Fibroblast of the aortic adventitia (primary cell): ENCODE measurements at places on chromosomes 6 and 20.

GRCh38 chr20:38277691-38278090, 17.2 kb upstream of the KIAA1755 start:
- no peak for DNase-seq

GRCh38 chr6:91965872-91966271, 1379.0 kb upstream of the MAP3K7 start:
- DNase-seq, result no peak

- no peak for DNase-seq
These were observed 57.6 kb downstream of the NRSN1 start for GRCh38 chr6:24183584-24183983.

DNA sequence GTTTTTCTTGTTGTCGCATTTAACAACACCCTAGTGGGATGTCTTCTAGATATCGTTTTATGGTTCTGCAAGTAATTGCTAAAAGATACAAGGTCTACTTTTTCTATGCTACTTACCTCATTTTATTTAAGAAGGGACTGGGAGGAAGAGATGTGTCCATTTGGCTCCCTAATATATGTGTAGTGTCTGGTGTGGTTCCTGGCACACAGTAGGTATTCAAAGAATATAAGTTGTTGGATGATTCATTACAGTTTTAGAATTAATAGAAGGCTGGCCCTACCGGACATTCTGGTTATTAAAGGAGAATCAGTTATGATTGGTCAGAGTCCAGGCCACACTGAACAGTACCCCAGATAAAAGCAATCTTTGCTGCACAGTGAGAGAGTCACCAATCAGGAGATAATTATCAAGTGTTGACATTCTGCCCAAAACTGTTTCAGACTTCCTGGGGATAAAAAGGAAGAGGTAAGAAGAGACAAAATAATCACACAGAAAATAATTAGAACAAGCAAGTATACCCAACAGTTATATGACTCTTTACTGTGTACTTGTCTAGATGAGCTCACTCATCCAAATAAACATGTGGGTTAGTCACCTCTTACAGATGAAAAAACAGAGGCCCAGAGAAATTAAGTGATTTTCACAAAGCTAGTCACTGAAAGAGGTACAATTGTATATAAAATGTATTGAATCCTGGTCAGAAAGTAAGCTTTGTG, 7.0 kb downstream of the TMEM244 start:
- peak; percentile 33 for DNase-seq

GRCh38 chr20:37529214-37529967, 1.7 kb upstream of the BLCAP start:
- DNase-seq, result no peak

DNA sequence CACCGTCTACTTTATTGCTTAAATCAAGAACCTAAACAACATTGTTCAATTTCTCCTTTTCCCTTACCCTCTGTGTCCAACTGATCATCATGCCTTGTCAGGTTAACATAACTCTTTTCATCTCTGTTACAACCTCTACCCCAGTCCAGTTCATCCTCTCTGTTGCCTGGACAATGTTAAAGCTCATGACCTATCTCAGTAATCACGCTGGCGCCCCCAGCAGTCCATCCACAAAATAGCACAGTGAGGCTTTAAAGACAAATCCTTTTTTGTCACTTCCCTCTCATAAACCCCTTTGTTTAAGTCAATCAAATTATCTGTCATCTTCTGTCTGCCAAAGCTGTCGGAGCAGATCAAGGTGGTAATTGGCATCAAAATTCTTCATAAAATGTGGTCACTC, 140.1 kb downstream of the QKI start:
- DNase-seq, result peak; percentile 53

- peak; percentile 24 for DNase-seq
These were observed 493.9 kb upstream of the MARCKS start for GRCh38 chr6:113363048-113363798.

- DNase-seq, result peak; percentile 37
These were observed 78.8 kb upstream of the DEFB112 start for GRCh38 chr6:50128420-50129005.

DNA sequence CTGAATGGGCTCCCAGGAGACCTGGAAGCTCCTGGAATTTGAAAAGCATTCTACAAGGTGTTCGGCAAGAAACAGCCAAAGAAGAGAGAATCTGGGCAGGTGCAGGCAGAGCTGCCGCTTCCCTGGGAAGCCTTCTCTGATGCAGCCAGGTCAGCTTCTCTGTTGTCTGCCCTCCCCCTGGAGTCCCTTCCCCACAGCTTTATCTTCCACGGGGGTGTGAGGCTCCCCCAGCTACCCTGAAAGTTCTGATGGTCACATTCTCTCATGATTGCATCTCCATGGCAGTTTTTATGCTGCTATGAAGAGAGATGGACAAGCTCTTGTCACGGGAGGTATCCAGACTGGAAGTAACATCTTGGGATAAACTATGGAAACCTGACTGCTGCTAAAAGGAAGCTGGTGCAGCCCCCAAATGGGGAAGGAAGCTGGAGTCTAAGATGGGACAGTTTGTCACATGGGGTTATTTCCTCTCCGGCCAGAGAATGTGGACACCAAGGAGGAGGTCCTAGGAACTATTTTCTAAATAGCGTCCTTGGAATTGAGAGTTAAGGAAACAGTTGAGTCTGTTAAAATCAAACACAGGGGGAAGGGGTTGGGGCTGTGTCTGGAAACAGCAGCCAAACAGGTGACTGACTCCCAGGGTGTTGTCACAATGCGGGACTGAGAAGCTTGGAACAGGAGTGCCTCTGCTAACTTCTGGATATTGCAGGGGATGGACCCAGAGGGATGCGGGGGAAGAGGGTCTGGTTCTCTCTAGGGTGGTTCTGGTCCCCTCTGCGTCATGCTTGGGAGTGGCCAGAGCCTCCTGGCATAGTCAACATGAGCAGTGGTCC, 91.1 kb downstream of the ASXL1 start:
- no peak for DNase-seq

DNA sequence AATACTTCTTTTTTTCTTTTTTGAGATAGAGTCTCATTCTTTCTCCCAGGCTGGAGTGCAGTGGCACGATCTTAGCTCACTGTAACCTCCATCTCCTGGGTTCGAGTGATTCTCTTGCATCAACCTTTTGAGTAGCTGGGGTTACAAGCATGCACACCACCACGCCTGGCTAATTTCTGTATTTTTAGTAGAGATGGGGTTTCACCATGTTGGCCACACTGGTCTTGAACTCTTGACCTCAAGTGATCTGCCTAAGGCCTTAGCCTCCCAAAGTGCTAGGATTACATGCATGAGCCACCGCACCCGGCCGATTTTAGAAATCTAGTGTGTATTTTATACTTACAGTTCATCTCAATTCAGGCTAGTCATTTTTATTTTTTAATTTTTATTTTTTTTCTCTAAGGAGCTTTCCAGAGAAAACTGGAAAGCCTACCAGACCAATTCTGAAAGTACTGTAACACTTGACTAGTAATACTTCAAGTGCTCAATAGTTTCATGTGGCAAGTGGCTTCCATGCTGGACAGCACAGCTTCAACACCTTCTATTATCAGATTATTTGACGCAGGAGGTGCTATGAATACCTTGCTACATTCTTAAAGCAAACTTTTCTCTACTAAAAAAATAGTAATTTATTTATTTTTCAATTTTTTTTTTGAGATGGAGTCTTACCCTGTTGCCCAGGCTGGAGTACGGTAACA, 25.0 kb downstream of the POLR1C start:
- DNase-seq, result no peak

GRCh38 chr6:98041056-98041455, 758.0 kb upstream of the MMS22L start:
- no peak for DNase-seq

GRCh38 chr6:85110943-85111342, 338.9 kb upstream of the NT5E start:
- DNase-seq, result no peak

- no peak for DNase-seq
These were observed 2.9 kb downstream of the CHRNA4 start for GRCh38 chr20:63357921-63358905.

DNA sequence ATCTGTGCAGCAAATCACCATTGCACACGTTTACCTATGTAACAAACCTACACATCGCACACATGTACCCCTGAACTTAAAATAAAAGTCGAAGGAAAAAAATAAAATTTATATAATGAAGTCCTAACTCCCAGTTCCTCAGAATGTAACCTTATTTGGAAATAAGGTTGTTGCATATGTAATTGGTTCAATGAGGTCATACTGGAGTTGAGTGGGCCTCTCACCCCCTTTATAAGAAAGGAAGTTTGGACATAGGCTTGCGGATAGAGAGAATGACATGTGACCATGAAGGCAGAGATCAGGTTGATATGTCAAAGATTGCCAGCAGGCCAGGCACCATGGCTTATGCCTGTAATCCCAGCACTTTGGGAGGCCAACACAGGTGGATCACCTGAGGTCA, 16.1 kb upstream of the ZBTB22 start:
- DNase-seq, result no peak

DNA sequence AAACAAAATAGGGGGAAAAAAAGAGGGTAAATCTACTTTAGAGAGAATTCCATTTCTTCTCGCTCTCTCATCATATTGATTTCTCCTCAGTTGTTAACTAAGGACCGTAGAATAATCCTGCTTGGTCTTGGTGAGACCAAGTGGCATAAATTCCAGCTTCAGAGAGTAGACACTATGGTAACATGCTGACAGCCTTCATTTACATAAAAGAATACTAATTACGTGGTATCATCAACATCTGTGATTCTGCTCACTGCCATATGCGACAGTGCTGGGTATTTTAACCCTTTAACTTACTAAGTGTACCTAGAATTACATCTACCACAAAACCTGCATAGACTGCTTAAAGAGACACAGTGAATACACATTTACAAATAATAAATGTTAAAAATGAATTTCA, 27.1 kb downstream of the TOMM6 start:
- no peak for DNase-seq

DNA sequence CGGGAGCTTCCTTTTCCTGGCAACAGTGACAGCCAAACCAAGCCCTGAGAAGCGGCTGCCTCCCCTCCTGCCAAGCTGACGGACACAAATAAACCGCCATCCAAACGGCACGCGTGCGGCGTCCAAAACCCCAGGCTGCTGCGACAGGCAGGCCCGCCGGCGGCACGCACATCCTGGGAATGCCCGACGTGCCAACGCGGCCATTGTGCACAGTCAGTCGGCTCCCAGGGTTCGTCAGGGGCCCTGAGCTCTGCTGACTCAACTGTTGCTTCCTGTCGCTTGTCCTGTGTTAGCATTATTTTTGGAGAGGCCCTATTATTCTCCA, 6.8 kb downstream of the JAG1 start:
- peak; percentile 54 for DNase-seq

DNA sequence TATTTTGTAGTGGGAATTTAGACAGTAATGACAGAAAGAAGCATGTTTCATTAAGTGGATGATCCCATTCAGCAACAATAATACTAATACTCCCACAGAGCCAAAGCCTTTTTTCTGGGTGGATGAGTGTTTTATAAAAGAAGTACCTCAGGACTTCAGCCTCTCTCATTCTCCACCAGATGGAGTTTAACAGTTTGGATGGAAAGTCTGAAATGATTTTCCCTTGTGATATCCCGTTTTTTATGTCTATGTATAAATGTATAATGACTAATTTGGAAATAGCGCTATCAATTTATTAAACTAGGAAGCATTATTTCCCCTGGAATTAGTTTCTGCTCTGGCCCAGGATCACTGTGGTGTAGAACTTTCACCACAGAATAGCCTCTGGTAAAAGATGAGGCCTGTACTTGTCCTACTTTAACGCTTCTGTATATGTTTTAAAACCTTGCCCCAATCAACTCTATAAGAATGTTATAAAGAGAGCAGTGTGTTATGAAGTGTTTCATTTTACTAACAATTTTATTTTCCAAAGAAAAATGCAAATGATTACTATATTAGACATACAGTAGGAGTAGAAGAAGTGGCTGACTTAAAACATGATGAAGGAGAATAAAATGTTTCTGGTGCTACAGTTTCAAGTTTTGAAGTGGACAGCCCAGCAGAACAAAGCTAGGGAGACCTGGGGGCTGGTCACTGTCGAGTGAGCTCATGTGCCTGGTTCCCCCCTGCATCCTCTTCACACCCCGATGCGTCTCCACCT, 135.6 kb downstream of the HIVEP1 start:
- DNase-seq, result peak; percentile 27

GRCh38 chr6:55918639-55919038, 43.2 kb upstream of the BMP5 start:
- DNase-seq, result peak; percentile 72

DNA sequence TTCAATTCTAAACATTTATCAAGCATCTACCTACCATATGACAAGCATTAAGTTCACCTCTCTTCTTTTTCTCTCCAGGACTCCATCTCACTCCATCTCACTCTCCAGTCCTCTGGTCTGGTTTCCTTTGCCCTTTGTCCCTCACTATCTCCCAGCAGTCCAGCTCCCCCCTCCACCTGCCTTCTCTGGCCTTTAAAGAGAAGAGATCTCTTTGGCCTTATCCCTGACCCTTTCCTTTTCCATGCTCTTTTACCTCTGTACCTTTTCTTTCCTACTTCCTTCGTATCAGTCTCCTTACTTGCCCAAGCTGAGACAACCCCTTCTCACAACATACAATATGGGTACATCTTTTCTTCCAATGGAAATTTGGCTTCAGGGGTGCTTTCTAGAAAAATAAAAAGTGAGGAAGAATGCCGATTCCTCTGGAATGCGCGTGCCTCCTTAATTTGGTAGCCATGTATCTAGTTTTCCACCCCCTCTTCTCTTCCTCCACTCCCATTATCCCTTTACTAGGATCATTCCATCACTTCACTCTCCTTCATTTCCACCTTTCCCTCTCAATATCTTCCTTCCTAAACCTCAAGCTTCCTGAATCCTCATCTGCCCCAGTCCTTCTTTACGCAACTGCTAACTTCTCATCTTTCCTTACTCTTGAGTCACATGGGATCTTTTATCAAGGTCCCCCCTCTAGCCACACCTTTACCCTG, 745 bp upstream of the AGPAT1 start:
- peak; percentile 71 for DNase-seq

GRCh38 chr6:52588087-52588709, 11.3 kb upstream of the TRAM2 start:
- DNase-seq, result no peak

DNA sequence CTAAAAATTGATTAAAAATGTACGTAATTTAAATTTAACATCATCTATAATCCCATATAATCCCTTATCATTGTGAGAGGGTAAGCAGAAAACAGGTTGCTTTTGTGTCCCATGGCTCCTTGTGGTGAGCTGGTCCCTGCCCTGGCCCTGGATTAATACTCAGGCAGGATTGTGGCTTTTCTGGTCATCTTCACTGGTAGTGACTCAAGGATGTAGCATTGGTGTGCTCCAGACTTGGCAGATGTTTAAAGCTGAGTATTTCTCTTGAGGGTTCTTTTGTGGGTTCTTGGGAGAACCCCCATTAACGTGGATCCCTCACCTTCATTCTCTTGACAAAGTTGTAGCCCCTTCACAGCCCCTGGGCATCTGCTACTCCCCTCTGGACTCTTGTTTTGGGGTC, 39.3 kb downstream of the SNRNP48 start:
- DNase-seq, result no peak

DNA sequence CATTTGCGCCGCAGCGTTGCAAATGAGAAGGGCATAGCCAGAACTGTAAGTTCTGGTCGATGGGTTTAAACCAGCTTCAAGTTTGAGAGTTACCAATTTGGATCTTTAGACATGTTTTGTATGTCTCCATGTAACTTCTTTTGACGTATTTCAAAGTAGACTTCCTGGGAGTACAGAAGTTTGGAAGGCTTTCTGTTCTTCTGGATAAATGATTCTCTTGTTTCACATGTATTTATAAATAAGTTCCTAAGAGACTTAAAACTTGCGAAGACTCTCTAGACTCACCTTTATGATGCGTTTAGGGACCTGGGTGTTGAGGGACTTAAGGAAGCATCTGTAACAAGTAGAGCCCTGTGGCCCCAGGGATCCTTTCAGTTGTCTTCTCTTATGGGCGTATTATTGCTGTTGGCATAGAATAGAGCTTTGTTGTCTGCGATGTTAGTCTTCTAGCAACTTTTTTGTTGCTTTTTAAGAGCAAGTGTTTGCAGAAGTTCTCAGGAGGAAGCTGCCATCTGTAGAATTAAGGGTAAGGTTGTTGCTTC, 1.3 kb downstream of the CDYL start:
- DNase-seq, result peak; percentile 46
